ENCODE measurements at places on chromosomes 3 and 15. TPM values are rescaled to one million over a fixed set of nuclear protein-coding genes. Genes with fewer than 3 reads are reported as not detected.
A peak's percentile ranks its signal among the peaks of the same experiment; 100 is the strongest.

RPP14 gene
- 7.9 TPM for total RNA-seq

THRB gene
- total RNA-seq, result 4.3 TPM

NR2F2 gene
- total RNA-seq, result 382 TPM

ECE2 gene
- not detected for total RNA-seq

SYNPR gene
- not detected for total RNA-seq

APBA2 gene
- total RNA-seq, result 1.1 TPM

FBXW12 gene
- 0.46 TPM for total RNA-seq

GRIP2 gene
- total RNA-seq, result 1.1 TPM

PLA2G4D gene
- total RNA-seq, result 0.11 TPM

ACAA1 gene
- total RNA-seq, result 44.9 TPM

GRCh38 chr3:64088408-64089205 lies 65.3 kb upstream of the PSMD6 start:
- no peak for DNase-seq
- H3K27ac ChIP-seq, result no peak overlapping the region
- no peak overlapping the region for H3K4me3 ChIP-seq
- H3K4me1 ChIP-seq, result no peaks in the 10 kb centered on the region

DNA sequence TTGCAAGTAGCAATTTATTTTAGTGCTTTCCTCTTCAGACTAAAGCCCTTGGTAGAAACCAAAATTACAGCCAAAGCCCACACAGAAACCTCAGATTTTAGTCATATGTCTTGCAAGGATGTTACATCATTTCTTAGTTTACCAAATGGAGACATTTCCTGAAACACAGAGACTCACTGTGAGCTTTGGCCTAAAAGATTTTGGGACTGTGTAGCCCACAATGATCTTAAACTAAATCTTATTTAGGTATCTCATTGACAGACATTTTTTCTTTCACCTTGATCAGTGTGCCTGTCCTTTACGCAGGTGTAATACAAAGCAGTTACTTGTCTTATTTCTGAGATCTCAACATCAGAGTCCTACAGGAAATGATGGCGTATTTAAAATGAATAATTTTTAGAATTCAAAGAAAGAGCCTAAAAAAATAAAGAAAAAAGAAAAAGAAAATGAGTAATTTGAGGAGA lies 27.8 kb upstream of the AP4E1 start:
- H3K4me3 ChIP-seq, result no peak overlapping the region
- H3K27me3 ChIP-seq, result no peaks in the 10 kb centered on the region
- peaks cover 3% of the 10 kb centered on the region for H3K4me1 ChIP-seq
- no peak overlapping the region for H3K27ac ChIP-seq
- no peaks in the 10 kb centered on the region for H3K36me3 ChIP-seq

- no peaks in the 10 kb centered on the region for H3K4me1 ChIP-seq
- no peaks in the 10 kb centered on the region for H3K27me3 ChIP-seq
- H3K27ac ChIP-seq, result no peak overlapping the region
- no peaks in the 10 kb centered on the region for H3K36me3 ChIP-seq
- no peak for DNase-seq
- H3K4me3 ChIP-seq, result no peak overlapping the region
Observed at GRCh38 chr3:191138937-191139336, 60.1 kb upstream of the OSTN start.

GRCh38 chr15:90836296-90836871 lies 32.0 kb upstream of the FURIN start:
- no peak for DNase-seq
- no peak overlapping the region for H3K27ac ChIP-seq
- no peaks in the 10 kb centered on the region for H3K4me1 ChIP-seq
- H3K36me3 ChIP-seq, result no peaks in the 10 kb centered on the region
- no peak overlapping the region for H3K4me3 ChIP-seq

DNA sequence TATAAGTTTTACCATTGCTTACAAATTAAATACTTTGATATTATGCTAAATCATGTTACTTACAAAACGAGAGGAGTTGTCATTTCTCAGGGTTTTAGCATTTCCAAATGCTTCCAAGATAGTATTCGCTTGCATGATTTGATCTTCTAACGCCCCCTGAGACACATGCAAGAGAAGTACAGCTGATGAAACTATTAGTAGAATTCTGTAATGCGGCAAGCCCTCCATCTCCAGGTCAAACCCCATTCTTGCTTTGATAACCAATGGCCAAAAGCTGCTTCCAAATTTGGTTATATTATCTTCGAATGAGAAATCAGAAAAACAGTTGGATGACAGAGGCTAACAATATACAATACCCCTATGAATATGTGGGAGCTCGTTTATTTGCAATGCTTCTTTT lies 14.7 kb downstream of the MYH15 start:
- H3K27ac ChIP-seq, result no peak overlapping the region
- H3K4me3 ChIP-seq, result no peak overlapping the region
- no peaks in the 10 kb centered on the region for H3K36me3 ChIP-seq
- H3K4me1 ChIP-seq, result no peaks in the 10 kb centered on the region

- no peak overlapping the region for H3K4me3 ChIP-seq
- peak; percentile 57 for DNase-seq
- no peaks in the 10 kb centered on the region for H3K27me3 ChIP-seq
- no peak overlapping the region for H3K27ac ChIP-seq
- peaks cover 5% of the 10 kb centered on the region for H3K4me1 ChIP-seq
Observed at GRCh38 chr15:65032801-65033537, 3.5 kb upstream of the MTFMT start.

DNA sequence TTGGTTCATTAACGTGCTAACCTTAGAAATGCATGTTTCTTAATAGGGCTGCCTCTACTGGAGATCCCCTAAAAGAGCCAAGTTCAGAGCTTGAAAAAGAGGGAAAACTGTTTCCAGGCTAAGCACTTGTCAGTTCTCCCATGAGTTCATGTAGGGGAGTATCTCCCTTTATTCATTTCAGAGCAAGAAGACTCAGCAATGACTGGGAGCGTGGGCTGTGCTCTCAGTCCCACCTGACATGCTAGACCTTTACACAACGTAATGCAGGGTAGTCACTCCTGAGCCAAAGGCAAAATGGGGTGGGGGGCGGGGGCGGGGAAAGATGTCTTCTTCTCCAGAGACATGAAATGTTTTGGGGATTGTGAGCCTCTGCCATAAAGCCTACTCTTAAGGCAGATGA lies 420.1 kb upstream of the MCTP2 start:
- peaks cover 3% of the 10 kb centered on the region for H3K4me1 ChIP-seq
- H3K27ac ChIP-seq, result no peak overlapping the region
- H3K36me3 ChIP-seq, result no peaks in the 10 kb centered on the region
- DNase-seq, result no peak
- H3K27me3 ChIP-seq, result no peaks in the 10 kb centered on the region
- no peak overlapping the region for H3K4me3 ChIP-seq

GRCh38 chr3:139587797-139588196 lies 48.3 kb upstream of the RBP1 start:
- DNase-seq, result no peak
- no peaks in the 10 kb centered on the region for H3K36me3 ChIP-seq
- H3K4me1 ChIP-seq, result no peaks in the 10 kb centered on the region
- no peaks in the 10 kb centered on the region for H3K27me3 ChIP-seq
- H3K4me3 ChIP-seq, result no peak overlapping the region

GRCh38 chr3:177426878-177427495 lies 229.7 kb upstream of the TBL1XR1 start:
- H3K36me3 ChIP-seq, result no peaks in the 10 kb centered on the region
- no peaks in the 10 kb centered on the region for H3K27me3 ChIP-seq
- no peak overlapping the region for H3K4me3 ChIP-seq
- no peak for DNase-seq

- no peak overlapping the region for H3K4me3 ChIP-seq
- no peaks in the 10 kb centered on the region for H3K4me1 ChIP-seq
- DNase-seq, result no peak
- no peaks in the 10 kb centered on the region for H3K27me3 ChIP-seq
- H3K36me3 ChIP-seq, result no peaks in the 10 kb centered on the region
Observed at GRCh38 chr15:71219101-71219500, 103.8 kb downstream of the THSD4 start.

- no peak overlapping the region for H3K27ac ChIP-seq
- no peaks in the 10 kb centered on the region for H3K36me3 ChIP-seq
- peak; percentile 10 for DNase-seq
- H3K4me1 ChIP-seq, result no peaks in the 10 kb centered on the region
- H3K4me3 ChIP-seq, result no peak overlapping the region
- H3K27me3 ChIP-seq, result no peaks in the 10 kb centered on the region
Observed at GRCh38 chr15:100778831-100779288, 100.8 kb upstream of the ALDH1A3 start.

DNA sequence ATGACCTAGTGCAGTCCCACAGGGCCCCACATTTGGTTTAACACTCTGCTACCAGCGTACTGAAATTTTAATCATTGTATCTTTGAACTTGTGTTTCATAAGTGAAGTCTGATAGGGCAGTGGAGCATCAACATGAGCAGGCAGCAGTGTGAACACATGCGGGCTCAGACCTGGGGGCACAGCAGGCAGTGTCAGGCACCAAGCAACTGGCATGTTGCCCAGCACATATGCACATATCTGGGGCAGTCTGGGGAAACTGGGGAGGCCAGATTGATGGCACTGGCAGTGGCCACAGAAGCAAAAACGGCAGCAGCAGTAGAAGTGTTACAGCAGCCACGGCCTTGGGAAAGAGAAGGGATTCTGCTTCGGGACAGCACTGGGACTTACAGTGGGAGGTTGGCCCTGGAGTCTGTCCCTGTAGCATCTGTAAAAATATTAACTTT lies 353.9 kb upstream of the KCNMB2 start:
- H3K4me1 ChIP-seq, result peaks cover 5% of the 10 kb centered on the region
- H3K36me3 ChIP-seq, result no peaks in the 10 kb centered on the region
- no peak overlapping the region for H3K4me3 ChIP-seq
- no peak overlapping the region for H3K27ac ChIP-seq
- no peaks in the 10 kb centered on the region for H3K27me3 ChIP-seq
- DNase-seq, result no peak

- H3K27me3 ChIP-seq, result no peaks in the 10 kb centered on the region
- H3K4me1 ChIP-seq, result no peaks in the 10 kb centered on the region
- DNase-seq, result no peak
- H3K4me3 ChIP-seq, result no peak overlapping the region
- no peaks in the 10 kb centered on the region for H3K36me3 ChIP-seq
Observed at GRCh38 chr15:57353317-57353804, 22.9 kb upstream of the CGNL1 start.

GRCh38 chr3:72487078-72487765 lies 361.0 kb downstream of the SHQ1 start:
- no peaks in the 10 kb centered on the region for H3K36me3 ChIP-seq
- no peak overlapping the region for H3K4me3 ChIP-seq
- no peaks in the 10 kb centered on the region for H3K4me1 ChIP-seq
- no peak overlapping the region for H3K27ac ChIP-seq
- H3K27me3 ChIP-seq, result no peaks in the 10 kb centered on the region

DNA sequence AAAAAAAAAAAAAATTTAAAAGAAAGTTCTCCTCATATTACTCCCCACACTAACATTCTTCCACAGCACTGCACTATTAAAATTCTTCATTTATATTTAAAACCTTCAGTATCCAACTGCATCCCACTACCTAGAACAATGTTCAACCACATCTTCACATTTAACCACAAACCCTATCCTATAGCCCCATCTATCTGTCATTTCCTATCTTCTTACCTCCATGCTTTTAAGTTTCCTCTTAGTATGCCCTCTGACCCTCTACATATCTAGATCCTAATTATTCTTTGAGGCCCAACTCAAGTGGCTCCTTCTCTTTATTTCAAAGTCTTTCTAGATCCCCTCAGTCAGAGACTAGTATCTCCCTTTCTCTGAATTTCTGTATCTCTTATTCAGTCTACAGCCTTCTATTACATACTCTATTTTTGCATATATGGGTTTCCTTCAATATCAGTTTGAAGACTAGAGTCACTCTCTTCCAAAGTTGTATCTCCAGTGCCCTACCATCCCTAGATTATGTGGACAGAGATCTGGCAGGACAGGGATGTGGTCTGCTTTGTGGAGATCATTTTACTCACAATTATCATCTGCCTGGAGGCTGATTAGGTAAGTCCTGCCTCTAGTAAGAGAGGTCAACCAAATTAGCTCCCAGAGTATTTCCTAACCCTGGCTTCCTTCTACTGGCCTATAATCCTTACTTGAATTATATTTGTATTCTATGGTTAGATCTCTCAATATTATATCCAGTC lies 1.4 kb downstream of the CIAO2A start:
- no peaks in the 10 kb centered on the region for H3K36me3 ChIP-seq
- no peak for DNase-seq

GRCh38 chr15:69299943-69300588 lies 1.4 kb downstream of the PAQR5 start:
- no peaks in the 10 kb centered on the region for H3K36me3 ChIP-seq
- no peak for DNase-seq
- no peaks in the 10 kb centered on the region for H3K4me1 ChIP-seq

GRCh38 chr3:107986505-107986904 lies 104.3 kb downstream of the CD47 start:
- no peaks in the 10 kb centered on the region for H3K27me3 ChIP-seq
- no peak overlapping the region for H3K27ac ChIP-seq
- H3K4me1 ChIP-seq, result peaks cover 4% of the 10 kb centered on the region

GRCh38 chr3:190339130-190339529 lies 16.9 kb upstream of the CLDN1 start:
- H3K27me3 ChIP-seq, result no peaks in the 10 kb centered on the region
- H3K4me1 ChIP-seq, result no peaks in the 10 kb centered on the region
- H3K27ac ChIP-seq, result no peak overlapping the region
- H3K4me3 ChIP-seq, result no peak overlapping the region
- no peaks in the 10 kb centered on the region for H3K36me3 ChIP-seq

DNA sequence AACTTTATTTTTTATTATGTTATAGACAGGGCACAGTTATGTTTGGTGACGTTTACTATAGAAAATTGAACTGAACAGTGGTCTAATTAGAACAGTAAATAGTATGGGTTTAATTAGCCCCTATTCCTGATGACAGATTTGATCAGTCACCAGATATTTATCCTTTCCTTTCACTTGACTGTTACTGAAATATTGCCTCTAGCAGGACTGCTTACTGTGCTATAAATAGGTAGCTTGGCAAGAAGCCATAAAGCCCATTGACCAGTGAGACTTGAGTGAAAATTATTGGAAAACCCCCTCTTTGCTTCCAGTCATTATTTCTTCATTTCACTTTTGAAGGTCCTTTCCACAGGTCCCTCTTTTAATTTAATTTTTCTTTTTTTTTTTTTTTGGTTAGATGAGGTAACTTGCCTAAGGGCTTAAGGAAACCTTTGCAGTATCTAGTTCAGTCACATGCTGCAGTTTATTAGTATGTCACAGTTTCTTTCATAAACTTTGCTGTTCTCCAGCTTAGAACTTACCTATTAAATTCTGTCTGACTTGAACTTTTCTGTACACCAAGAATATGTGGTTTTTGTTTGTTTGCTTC lies 115.6 kb downstream of the ADAMTSL3 start:
- no peaks in the 10 kb centered on the region for H3K36me3 ChIP-seq
- H3K27me3 ChIP-seq, result no peaks in the 10 kb centered on the region
- peaks cover 6% of the 10 kb centered on the region for H3K4me1 ChIP-seq
- H3K4me3 ChIP-seq, result no peak overlapping the region
- no peak for DNase-seq
- H3K27ac ChIP-seq, result no peak overlapping the region

GRCh38 chr3:140189976-140190375 lies 255.0 kb downstream of the CLSTN2 start:
- no peak overlapping the region for H3K4me3 ChIP-seq
- H3K27ac ChIP-seq, result no peak overlapping the region
- peaks cover 9% of the 10 kb centered on the region for H3K4me1 ChIP-seq
- no peaks in the 10 kb centered on the region for H3K27me3 ChIP-seq
- DNase-seq, result no peak
- no peaks in the 10 kb centered on the region for H3K36me3 ChIP-seq
